ENCODE measurements at places on chromosomes 6 and 20. TPM values are rescaled to one million over a fixed set of nuclear protein-coding genes. Genes with fewer than 3 reads are reported as not detected.

- no peak for DNase-seq
Observed at GRCh38 chr6:138382498-138383265, 5.0 kb downstream of the SMIM28 start.

Gene SYNGAP1
- total RNA-seq: 16.2 TPM

- no peak for DNase-seq
Observed at GRCh38 chr6:95244751-95245150, 332.6 kb upstream of the MANEA start.

GRCh38 chr6:149093643-149094042, 223.9 kb upstream of the TAB2 start:
- DNase-seq: no peak

DNA sequence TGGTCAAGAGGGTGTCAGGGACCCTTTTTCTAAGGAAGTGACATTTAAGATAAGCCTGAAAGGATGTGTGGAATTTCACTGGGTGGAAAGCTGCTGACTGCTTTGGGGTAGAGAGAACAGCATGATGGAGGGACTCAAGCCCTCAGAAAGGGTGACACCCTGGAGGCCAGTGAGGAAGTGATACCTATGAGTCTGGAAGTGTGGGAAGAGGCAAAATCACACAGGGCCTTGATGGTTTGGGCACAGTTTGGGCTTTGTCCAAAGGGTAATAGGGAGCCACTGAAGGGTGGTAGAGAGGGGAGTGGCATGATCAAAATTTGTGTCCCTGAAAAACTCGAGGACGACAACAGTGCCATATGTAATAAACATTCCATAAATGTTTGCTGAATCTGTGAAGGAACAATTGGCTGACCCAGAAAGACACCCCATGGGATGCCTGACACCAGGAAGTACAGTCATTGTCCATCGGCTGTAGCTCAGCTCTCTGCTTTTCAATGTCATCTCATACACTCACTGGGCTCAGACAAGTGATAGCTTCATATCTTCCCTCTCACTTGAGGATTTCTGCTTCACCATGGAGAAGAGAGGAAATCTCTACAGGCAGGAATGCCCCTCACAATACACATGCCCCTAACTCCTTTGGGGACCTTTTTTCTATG, 21.3 kb downstream of the CASS4 start:
- DNase-seq: no peak

DNA sequence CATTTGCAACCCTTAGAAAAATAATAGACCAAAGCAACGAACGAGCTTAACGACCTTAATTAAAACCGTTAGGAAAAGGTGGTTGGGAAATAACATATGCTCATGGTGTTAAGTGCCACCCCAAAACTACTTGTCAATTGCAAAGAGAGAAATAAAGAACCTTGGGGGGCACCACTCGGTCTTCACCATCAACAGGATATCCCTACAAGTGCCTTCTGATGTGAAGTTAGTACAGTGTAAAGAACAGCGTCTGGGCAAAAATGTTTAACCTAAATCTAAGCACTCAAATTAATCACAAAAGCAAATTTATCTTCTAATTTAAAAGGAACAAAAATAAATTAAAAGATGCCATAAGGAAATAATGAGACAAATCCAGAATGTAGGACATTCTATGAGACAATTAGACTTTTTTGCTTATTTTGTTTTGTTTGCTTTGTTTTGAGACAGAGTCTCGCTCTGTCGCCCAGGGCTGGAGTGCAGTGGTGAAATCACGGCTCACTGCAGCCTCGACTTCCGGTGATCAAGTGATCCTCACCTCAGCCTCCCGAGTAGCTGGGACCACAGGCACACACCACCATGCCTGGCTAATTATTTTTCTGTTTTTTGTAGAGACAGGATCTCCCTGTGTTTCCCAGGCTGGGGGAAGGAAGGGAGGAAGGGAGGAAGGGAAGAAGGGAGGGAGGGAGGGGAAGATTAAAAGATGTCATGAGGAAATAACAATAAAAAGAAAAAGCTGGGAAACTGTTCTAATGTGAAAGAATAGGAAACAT, 41.3 kb upstream of the BTN3A2 start:
- no peak for DNase-seq

Gene SLC52A3
- total RNA-seq: 0.54 TPM

DNA sequence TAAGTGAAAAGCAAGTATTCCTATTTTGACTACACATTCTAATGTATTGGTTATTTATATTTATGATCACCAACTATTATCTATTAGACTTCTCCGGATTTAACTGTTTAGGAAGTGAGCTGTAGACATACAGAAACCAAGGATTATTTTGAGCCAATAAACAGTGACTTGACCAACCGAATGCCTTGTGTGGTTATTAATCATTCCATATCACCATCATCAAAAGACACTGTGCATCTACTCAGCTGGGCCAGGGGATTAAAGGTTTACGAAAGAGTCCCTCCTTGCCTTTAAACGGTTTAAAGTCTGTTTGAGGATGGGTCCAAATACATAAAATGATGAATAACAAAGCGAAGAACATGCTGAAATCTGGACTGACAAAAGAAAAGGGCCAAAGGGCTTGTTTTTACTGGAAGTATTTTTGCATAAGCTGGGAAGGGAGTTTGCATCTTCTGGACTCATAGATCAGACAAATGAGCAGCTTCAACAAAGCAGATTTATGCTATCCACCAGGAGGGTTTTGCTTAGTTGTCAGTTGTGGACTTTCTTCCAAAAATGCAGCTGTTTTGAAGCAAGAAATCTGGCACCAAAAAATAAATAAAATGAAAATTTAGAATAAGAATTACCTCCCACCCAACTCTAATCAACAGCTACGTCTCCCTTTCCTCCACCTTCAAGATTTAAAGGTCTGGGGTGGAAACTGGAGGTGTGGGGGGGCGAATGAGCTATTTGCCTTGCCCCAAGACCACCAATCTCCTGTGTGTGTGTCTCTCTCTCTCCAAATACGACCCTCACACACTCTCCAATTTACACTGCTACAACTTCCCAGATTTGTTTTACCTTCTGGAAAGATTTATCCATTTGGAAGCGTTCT, 33.6 kb upstream of the ID4 start:
- no peak for DNase-seq

GRCh38 chr6:117414770-117415169, 11.0 kb downstream of the ROS1 start:
- DNase-seq: no peak

Gene SEMG1
- not detected for total RNA-seq

- no peak for DNase-seq
Observed at GRCh38 chr6:165511807-165512206, 151.2 kb downstream of the PDE10A start.

Gene TNFRSF21
- 15.3 TPM for total RNA-seq

DNA sequence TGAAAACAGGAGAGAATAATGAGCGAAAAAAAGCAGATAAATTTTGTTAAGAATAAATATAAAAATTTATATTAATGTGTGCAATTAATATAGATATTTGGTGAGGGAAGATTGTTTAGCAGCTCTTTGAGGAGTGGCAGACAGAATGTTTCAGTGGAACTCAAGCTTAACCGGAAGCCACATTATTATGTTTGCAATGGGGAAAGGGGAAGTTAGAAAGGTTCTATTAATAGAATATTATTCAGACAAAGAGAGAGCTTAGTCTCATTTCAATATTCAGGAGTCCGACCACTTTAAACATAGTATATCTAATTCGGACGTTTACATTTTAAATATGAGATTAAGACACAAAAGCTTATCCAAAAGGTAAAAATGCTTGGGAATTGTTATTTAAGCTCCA, 81.6 kb upstream of the KHDRBS2 start:
- no peak for DNase-seq

Gene SYNDIG1
- total RNA-seq: 1.8 TPM

Gene FAM209B
- not detected for total RNA-seq

GRCh38 chr6:34106421-34106820, 39.5 kb downstream of the GRM4 start:
- DNase-seq: no peak

Gene OLIG3
- not detected for total RNA-seq

Gene AGER
- total RNA-seq: 1.8 TPM

Gene CCN5
- total RNA-seq: 994 TPM

DNA sequence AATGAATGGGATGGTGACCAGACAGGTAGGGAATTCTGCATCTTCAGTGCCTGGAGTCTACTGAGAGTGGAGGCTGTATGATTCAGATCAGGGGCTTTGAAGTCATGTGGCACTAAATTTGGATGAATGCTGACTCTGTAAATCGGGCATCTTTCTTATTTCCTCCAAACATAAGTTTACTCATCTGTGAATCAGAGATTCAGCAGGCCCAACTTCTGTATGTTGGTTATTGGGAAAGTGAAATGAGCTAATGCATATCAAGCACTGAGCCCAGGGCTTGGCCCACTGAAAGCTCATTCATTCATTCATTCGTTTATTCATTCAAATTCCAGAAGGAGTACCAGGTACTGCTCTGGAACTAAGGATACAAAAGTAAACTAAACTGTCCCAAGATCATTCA, 192.3 kb upstream of the RIN2 start:
- no peak for DNase-seq

- no peak for DNase-seq
Observed at GRCh38 chr20:8434326-8434876, 302.3 kb downstream of the PLCB1 start.

DNA sequence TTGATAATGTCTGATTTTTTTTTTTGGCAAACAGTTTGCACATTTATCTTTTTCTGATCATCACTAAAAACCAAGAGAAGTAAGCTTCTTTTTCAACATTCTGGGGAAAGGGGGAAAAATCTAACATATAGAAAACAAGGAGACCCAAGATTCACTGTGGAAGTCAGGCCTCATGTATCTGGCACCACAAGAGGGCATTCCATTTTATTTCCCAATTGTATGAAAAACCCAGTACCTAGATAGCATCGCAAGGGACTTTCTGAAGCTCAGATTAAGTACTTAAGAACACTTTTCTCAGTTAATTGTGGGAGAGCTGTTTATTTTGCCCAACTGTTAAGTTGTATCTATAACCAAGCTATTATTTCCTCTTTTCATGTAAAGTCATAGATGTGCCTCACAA, 152.9 kb downstream of the KLHL32 start:
- DNase-seq: no peak

Gene TBX18
- total RNA-seq: 53.5 TPM

Gene ATXN1
- 62.4 TPM for total RNA-seq

- no peak for DNase-seq
Observed at GRCh38 chr20:19552221-19553180, 205.6 kb upstream of the RIN2 start.

DNA sequence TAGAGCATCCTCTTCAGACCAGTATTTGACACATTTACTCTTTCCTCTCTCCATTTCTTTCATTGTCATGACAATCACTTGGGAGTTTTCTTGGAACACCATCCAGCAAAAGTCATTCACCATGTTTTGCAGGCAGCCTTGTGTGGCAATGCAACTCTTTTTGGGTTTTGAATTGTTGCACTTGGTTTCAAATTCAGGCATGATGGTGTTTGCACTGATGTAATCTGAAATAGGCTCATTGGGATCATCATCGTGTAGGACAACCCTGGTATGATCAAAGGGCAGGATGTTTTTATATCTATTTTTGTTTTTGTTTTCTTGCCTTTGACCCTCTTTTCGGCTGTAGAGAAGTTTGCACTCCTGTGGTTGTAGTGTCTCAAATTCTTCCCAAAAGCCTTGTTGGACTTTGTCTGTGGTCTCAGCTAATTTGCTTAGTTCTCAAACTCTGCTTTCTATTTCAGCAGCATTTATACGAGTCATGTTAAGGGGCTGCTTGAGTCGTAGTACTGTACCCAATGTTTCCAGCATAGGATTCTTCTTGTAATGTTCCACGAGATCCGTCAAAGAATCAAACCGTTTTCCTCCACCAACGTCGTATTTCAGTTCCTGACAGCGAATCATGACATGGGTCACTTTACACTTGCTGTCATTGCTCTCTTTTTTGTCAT, 160.8 kb upstream of the TNFAIP3 start:
- DNase-seq: no peak

GRCh38 chr6:125839471-125839870, 48.7 kb downstream of the NCOA7 start:
- no peak for DNase-seq

Gene RGS17
- total RNA-seq: 3.7 TPM

GRCh38 chr6:105769987-105770386, 316.1 kb upstream of the PRDM1 start:
- DNase-seq: no peak

- no peak for DNase-seq
Observed at GRCh38 chr6:119303164-119303887, 46.2 kb downstream of the MAN1A1 start.
